Glomerular endothelial cell (primary cell): ENCODE measurements at places on chromosomes 1 and 21. TPM values are rescaled to one million over a fixed set of nuclear protein-coding genes. Genes with fewer than 3 reads are reported as not detected.
A peak's percentile ranks its signal among the peaks of the same experiment; 100 is the strongest.

GRCh38 chr1:237799762-237800474 is 90.8 kb downstream of the ZP4 start:
- no peak for DNase-seq

DNA sequence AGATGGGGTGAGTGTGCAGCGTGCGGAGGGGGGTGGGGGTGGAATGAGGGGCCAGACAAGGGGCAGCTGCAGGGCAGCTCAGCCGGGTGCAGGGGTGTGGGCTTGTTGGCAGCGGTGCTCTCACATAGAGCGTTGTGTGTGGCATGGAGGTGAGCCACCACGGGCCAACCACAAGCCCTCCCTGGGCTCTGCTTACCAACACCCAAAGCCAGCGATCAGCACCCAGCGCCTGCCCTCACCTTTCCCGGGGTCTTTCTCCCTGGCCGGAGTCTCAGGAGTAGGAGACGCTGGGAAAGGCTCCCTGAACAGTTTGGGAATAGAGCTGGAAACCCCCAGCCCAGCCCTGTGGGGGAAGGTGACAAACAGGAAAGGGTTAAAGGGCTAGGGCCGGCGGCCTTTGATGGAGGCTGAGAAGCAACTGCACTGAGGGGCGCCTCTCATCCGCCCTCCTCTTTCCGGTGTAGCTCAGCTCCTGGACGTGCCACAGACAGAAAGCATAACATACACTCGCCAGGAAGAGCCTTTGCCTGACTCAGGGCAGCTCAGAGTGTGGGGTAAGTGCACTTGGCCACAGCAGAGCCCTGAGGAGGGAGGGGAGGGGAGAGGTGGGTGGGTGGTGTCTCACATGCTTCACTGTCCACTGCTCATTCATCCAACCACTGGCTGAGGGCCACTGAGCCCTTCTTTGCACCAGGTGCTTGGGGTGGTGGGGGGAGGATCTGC is 577 bp downstream of the IKBKE start:
- no peak for DNase-seq

NGF gene
- total RNA-seq = 0.93 TPM in 1 of 2 replicates, not detected in the other

DNA sequence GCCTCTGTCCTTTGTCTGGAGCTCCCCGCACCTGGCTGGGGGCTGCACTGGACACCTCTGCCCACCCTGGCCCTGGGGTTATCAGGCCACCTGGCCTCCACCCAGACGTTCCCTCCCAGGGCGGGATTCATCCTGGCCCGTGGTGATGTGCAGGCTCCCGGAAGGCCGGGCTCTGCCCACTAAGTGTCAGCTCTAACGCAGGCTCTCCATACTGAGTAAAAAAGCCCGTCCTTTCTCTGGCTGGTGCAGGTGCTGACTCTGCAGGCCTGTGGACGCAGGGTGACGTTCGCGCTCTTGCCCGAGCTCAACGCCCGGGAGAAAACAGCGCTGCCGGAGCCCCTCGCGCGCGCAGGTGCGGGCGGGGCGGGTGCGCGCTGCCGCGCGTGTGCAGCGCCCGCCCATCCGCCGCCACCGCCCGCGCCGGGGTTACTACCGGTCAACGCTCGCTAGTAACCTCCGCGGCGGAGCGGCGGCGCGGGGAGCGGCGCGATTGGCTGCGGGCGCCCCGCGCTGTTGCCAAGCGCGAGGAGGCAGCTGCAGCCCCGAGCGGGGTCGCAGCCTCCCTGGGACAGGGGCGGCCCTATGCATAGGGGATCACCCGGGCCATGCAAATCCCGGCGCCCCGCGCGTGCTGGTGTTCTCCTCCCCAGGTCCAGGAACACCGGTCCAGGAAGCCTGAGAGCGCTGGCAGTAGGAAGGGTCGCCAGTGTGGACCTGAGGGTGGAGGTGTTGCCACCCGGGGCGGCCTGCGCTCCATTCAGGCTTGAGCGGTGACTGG is 15.7 kb downstream of the ABCG1 start:
- no peak for DNase-seq

DNA sequence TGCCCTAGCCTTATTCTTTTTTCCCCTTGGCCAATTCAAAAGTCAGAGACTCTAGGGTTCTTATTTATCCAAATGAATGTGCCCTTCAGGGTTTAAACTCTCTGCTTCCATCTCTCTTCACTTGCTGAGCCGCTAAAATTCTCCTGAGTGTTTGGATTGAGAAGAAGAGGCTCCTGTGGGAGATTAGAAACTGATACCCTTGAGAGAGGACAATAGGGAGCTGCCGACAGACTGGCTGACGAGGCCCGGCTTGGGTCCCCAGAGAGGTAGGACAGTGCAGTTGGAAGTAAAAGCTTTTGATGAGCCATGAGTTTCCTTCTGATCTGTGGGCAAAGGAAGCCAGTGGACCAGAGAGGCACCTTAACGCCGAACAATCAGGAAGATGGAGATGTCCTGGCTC is 41.3 kb upstream of the UBE2U start:
- no peak for DNase-seq

CDCA8 gene
- total RNA-seq = 4.2 and 12.0 TPM in 2 replicates

DNA sequence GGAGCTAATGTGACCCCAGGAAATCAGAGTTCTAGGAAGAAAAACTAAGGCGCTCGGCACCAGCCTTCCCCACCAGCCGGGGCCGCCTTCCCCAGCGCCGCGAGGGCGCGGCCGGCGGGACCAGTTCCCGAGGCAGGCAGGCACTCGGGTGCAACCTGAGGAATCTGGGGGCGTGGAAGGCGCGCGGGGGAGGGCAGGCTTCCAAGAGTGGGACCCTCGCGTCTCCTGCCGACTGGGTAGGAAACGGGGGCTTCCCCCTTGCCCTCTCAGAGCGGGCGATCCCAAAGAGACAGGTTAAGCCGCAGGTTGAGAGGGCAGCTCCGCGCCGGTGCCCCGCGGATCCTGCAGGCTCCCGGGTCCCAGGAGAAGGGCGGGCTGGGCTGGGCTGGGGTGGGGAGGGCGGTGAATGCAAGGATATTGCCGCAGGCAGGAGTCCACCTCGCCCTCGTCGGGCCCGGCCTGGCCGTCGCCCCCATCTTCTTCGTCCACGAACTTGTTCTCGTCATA is 431 bp downstream of the ARPC5 start:
- no peak for DNase-seq

DNA sequence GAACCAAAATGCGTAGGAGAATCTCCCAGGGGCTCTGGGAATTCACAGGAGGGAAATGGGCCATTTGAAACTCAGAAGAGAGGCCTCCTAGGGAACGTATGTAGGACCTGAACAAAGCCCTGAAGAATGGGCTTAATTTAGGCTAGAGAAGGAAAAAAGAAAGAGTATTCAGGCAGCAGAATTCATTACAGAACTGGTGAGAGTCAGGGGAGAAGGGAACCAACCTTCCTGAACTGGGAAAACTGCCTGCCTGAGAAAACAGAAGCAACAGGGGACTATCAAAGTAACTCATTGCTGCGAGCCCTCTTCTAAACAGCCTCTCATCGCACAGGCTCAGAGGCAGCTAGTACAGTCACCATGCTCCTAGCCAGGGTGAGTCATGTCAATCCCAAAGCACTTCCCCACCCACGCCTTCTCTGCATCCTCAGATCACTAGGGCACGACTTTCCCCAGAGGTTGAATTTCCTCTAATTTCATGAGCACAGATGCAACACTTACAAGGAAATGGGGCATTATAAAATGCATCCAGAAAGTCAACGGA is 98.1 kb downstream of the ADSS2 start:
- peak; percentile 84 for DNase-seq

DNA sequence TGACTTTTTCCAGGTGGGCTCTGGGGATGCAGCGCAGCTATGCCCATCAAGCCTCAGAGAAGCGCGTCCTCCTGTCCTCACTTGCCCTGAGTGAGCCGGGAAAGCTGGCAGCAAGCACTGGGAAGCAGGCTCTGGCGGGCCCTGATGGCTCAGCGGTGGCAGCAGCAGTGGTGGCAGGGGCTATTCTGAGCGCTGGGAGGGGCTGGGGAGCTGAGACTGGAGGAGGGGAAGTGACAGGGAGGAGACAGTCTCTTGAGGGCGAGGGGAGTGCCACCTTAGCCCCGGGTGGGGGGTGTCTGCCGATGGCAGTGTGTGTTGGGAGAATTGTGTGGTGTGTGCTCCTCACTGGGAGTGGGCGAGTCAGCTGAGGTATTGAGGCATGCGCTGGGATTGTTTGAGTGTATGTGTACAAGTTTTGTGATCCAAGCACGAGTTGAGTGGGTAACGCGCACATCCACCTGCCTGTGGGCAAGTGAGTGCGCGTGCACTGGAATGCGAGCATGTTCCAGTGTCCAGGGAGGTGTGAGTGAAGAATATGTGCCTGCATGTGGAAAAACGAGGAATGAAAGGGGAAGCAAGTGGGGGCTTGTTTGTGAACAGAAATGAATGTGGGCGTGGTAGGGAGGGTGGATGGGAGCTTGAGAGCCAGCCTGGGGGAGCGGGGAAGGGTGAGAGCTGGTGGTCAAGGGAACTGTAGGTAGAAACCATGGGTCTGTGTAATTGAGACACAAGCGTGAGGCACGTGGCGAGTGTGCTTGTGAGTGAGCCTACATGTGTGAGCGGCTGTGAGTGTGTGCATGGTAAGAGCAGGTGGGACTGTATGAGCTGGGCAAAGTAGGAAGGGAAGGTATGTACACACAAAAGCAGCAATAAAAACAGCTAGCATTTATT is 2.9 kb upstream of the FOXO6 start:
- DNase-seq = no peak

DNA sequence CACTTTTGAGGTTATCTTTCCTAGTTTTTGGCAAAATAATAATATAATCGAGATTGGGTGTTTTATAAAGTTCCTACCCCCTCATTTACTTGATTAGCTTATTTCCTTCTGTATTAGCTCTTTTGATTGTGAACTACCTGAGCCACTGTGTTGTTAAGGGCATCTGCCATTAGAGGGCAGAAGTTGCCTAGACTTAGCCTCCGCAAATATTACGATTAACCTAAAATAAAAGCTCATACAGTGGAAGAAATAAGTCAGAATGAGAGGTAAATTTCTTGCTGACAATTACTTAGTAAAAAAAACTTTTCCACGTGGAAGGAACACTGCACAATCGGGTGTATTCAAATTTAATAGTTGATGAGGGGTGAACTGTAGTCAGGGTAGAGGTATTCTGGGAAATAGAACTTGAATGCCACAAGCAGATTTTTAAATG is 2.3 kb downstream of the H3-3A start:
- no peak for DNase-seq

- no peak for DNase-seq
Measured at GRCh38 chr1:163399976-163400601, 78.3 kb downstream of the NUF2 start.

- DNase-seq = no peak
Measured at GRCh38 chr1:217253351-217253750, 377.5 kb downstream of the GPATCH2 start.

CPLANE2 gene
- total RNA-seq = 2.7 and 4.1 TPM in 2 replicates

DNA sequence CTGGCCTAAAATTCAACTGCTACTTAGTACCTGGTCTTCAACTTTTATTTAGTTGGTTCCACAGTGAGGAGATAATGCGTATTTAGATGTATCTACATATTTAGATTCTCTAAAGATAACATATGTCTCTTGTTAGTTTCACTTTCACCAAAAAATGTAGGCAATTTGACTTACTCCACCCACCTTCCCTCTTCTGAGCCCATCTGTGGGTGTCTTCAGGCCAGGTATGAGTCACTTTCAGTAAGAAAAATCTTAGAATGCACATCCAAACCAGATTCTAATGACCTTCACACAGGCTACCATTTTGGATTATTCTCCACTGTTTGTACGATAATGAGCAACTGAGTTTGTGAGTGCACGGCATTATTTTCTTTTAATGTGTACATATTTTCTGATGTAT is 501.7 kb downstream of the NEGR1 start:
- no peak for DNase-seq

DNA sequence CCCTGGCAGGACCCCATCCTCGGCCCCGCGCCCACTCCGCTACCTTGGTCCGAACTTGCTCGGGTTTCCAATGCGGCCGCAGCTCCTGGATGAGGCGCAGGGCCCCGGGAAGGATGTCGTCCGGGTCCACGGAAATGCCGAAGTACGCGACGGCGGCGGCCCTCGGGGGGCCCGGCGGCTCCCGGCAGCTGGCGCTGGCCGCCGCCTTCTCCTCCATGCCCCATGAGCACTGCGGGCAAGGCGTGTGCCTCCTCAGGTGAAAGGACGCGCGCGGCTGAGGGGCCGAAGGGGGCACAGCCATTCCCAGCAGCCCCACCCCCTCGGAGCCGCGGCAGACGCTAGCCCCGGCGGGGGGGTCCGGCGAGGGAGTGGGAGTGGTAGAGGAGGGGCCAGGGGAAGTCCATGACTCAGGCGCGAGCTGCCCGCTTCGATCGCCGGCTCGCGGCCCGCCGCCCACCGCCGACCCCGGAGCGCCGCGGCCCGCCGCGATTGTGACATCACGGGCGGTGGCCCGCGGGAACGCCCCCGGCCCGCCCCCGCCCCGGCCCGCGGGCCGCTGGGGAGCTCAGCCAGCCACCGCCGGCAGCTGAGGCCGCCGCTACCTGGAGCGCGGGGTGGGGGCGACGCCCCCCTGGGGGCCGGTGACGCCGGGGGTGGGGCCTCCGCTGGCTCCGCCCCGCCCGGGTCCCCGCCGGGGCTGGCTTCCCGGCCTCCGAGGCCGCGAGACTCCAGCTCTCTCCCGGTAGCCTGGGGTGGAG is at the start of gene ETNK2:
Gene ETNK2 (minus strand): TSS at position 493 of the 758 bp plus-strand sequence. CDS start 192 bp downstream, at position 301.
- no peak for DNase-seq

DNA sequence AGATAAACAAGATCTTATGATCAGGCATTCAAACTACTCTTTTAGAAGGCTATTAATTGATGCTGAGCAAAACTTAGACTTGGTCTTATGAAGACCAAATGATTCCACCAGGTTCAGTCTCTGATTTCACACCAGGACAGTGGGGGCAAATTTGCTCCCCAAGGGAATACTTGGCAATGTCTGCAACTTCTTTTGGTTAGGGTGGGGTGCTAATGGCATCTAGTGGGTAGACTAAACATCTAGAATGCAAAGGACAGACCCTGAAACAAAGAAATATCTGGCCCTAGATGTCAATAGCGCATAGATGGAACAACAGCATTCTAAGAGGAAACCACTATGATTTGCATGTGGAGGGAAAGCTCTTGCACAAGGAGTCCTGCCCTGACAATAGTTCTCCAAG is 30.6 kb downstream of the DPT start:
- DNase-seq = no peak

DNA sequence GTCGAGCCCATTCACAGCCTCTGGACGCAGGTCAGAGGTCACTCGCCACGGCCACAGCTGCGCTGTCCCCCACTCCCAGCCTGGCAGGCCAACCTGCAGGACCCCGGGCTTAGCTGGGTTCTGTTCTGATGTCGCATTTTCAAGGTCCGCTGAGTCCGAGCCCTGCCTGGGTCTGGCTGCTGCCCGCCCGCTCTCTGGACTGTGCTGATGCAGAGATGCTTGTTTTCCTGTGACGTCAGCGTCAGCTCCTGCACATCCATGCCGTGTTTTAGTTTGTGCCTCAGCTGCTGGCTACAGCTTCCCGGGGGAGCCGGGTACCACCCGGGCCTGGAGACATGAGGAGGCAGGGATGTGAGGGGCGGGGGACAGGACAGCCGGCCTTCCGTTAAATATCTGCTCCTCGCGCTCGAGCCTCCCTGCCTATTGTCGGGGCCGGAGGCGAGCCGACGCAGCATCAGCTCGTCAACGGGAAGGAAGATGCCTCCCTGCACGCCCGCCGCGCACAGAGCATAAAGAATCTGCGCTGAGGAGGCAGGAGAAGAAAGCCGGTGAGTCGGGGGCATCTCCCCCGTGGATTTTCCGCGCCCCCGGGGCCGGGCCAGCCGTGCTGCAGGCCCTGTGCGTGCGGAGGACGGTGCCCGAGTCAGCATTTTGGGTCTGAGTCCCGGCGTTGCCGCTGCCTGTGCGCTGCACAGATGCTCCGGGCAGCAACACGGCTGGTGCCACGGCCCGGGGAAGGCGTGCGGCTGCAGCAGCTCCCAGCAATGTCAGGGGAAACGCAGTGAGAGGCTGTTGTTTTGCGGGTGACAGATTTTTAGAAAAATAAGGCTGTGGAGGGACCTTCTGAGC is 23.4 kb downstream of the PRKCZ start:
- DNase-seq = no peak
